ENCODE measurements at places on chromosomes 12 and 14.

GRCh38 chr12:91781114-91781513 is 364.5 kb downstream of the BTG1 start:
- no peak for DNase-seq

GRCh38 chr12:93322784-93323183 is 54.9 kb upstream of the NUDT4 start:
- DNase-seq, result no peak

- DNase-seq, result peak; percentile 92
These were observed 5.3 kb downstream of the PHB2 start for GRCh38 chr12:6965026-6965661.

GRCh38 chr12:95179011-95179410 is 38.3 kb downstream of the FGD6 start:
- no peak for DNase-seq

DNA sequence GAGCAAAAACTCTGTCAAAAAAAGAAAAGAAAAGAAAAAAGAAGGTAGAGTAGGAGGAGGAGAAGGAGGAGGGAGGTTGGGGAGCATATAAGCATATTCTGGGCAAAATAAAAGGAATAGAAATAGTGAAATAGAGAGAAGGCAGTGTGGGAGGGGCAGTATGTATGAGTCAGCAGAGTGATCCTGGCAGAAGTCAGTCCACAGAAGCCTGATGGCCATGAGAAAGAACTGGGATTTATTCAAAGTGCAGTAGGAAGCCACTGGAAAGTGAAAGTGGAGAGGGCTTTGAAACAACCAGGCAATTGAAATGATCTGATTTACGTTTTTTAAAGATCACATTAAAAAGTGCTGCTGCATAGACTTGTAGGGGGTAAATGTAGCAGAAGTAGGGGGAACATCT is 368.6 kb upstream of the USP15 start:
- DNase-seq, result no peak

DNA sequence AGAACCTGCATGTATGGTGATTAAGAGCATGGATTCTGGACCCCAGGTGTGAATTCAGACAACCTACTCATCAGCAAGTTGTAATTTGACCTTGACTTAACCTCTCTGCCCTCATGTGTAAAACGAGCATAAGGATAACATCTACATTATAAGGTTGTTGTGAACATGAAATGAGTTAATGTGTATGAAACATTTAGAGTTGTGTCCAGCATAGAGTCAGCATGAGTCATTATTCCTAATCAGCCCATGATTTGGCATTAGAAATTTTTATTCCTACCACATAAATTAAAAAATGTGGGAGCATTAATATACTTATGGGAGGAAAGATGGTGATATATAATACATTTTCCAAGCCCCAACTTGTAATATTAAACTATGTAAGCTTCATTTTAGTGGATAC is 95.9 kb upstream of the DDHD1 start:
- DNase-seq, result no peak

- no peak for DNase-seq
These were observed 217.2 kb downstream of the SLC15A4 start for GRCh38 chr12:128606538-128606937.

DNA sequence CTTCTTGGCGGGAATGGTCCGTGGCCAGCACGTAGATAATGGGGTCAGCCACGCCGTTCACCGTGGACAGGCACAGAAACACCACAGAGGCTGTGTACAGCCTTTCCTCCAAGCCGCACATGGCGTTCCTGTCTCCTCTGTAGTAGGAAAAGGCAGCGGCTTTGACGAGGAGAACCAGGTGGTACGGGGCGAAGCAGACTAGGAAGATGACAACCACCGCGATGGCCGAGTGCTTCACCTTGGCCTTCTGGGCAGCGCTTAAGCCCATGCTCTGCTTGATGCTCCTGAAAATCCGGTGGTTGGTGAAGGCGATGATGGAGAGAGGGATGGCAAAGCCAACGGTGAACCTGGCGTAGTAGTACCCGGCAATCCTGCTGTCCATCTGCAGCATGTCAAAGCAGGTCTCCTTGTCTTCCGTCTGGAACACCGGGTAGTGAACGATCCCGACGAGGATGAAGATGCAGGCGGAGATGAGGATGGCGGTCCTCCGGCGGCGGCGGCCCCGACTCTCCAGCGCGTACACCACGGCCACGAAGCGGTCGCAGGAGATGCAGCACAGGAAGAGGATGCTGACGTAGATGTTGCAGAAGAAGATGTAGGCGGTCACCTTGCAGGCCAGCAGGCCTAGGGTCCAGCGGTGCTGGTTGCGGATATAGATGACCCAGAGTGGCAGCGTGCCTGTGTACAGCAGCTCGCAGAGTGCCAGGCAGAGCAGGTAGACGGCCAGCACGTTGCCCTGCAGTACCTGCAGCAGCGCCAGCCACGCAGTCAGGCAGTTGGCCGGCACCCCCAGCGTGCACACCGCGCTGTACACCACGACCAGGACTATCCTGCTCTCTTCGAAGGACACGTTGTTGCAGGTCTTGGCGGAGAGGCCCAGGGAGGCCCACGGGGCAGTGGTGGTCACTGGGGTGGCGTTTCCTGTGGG is 13.8 kb downstream of the GPR132 start:
- no peak for DNase-seq

DNA sequence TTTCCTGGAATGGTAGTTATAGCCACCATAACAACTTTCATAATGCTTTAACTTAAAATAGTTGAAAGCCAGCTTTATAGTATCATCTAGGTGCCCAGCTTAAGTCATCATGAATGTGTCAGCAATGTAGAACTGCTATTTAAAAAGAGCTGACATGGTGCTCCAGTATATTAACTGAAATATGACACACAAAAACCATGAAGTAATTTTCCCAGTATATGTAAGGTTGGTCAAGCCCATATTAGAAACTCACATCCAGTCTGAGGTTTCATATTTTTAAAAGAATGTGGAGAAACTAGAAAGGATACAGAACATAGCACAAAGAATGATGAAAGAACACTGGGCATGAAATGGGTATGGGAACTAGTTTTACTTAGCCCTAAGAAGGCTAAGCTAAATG is 121.3 kb upstream of the KRAS start:
- no peak for DNase-seq

DNA sequence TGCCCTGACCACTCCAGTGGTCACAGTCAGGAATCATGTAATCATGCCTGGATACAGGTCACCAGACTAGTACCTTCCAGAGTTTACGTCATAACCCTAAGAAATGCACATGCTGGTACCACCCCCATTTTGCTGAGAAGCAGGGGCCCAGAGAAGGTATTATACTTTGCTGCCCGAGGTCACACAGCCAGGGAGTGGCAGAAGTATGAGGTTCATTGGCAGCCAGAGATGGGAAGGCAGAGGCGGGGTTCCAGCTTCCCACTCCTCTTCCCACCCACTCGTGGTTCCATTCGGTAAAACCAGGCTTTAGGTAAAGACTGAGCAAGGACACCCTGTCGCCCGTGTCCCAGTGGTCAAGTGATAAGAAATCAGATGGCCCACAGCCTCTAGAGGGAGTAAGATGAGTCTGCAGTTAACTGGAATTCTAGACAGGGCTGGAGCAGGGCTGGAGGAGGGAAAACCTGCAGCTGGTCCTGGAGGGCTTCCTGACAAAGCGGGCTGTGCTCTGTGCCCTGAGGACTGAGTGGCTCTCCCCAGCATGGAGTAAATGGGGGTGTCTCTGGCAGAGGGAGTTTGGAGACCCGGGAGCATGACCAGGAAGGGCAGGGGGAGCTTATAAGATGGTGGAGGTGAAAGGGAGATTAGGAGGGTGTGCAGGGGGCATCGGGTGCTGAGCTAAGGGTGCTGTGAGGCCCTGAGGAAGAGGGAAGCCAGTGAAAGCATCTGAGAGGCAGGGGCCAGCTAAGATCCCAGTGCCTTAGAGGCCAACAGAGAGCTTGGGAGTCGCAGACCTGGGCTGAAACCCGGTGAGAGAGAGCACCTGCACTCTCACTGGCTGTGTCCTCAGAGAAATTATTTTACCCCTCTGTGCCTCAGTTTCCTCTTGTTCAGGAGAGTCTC is 5.7 kb downstream of the FAM222A start:
- DNase-seq, result no peak

DNA sequence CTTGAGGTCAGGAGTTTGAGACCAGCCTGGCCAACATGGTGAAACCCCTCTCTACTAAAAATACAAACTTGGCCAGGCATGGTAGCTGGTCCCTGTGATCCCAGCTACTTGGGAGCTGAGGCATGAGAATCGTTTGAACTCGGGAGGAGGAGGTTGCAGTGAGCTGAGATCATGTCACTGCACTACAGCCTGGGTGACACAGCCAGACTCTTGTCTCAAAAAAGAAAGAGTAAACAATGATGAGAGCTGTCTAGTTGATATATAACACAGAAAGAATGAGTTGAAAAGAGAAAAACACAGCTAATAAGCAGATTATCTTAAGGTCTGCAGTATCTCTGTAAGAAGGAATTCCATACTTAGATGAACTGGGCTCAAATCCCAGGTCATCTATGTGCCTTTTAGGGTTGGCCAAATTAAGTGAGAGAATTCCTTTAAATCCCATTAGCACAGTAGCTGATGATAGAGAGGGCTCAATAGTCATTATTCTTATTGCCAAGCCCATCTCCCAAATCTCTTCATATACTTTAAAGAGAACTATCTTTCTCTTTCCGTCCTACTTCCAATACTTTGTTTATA is 31.1 kb upstream of the STRAP start:
- no peak for DNase-seq

DNA sequence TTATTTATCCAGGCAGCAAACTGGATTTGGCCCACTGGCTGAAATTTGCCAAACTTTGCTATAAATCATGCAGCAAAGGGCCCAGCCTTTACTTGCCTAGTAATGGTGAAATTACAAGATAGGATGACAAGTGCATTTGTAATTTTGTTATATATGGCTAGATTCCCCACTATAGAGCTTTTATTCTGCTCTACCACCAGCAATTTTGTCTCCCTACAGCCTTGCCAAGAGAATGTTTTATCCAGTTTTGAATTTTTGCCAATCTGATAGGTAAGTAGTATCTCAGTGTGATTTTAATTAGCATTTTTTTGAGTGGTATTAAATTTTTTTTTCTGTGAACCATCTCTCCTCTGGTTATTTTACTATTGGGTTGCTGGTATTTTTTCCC is 161.6 kb downstream of the SLC41A2 start:
- DNase-seq, result no peak

DNA sequence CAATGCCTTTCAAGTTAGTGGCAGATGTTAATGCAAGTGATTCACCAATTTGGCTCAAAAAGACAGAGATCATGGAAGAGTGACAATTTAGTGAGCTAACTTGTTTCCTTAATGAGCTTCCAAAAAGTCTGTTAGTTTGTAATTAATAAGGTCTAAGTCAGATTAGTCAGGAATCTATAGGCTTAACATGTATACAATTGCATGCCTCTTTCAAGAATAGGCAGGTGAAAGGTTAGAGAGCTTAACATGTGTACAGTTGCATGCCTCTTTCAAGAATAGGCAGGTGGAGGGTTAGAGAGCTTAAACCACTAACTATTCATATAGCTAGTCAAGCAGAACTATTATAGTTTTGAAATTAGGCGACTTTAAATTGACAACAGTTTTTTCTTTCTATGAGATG is 663.8 kb downstream of the C12orf50 start:
- DNase-seq, result no peak

- no peak for DNase-seq
These were observed 45.8 kb downstream of the SLCO1C1 start for GRCh38 chr12:20740972-20741371.

GRCh38 chr12:2490831-2491230 is 303.9 kb upstream of the FKBP4 start:
- DNase-seq, result no peak

GRCh38 chr14:102525219-102525928 is 15.8 kb upstream of the ANKRD9 start:
- no peak for DNase-seq

DNA sequence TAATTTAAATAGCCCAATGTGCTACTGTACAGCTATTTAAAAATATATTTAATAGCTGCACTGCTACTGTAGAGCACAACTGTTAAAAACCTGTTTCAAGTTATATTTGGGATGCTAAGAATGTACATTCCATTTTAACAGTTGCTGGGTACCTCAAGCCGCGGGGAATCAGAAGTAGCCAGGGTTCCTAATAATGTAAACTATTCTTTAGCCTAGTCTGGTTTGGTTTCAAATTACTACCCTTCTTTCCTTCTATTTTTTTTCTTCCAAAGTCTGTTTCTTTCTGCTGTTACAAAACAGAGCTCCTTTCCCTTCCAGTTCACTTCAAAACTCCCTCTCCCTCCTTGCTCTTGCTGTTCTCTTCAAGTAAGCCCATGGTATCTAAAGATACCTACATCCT is 21.3 kb downstream of the SCAF11 start:
- DNase-seq, result no peak

DNA sequence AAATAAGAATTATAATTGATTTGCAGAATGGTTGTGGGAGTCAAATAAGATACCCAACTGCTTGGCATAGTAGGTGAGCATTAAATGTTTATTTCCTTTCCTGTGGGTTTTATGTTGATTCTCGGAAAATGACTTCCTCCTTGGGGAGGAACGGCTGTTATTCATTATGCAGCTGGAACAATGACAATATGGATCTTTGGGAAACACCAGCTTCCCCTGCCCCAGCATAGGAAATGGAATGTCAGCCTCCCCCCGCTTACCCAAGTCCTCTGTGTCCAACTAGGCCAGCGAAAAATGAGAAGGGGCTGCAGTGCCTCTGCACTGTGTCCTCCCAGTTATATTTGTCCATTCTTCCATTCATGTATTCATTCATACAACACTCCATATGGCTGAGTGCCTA is 11.7 kb upstream of the CCDC177 start:
- DNase-seq, result no peak

DNA sequence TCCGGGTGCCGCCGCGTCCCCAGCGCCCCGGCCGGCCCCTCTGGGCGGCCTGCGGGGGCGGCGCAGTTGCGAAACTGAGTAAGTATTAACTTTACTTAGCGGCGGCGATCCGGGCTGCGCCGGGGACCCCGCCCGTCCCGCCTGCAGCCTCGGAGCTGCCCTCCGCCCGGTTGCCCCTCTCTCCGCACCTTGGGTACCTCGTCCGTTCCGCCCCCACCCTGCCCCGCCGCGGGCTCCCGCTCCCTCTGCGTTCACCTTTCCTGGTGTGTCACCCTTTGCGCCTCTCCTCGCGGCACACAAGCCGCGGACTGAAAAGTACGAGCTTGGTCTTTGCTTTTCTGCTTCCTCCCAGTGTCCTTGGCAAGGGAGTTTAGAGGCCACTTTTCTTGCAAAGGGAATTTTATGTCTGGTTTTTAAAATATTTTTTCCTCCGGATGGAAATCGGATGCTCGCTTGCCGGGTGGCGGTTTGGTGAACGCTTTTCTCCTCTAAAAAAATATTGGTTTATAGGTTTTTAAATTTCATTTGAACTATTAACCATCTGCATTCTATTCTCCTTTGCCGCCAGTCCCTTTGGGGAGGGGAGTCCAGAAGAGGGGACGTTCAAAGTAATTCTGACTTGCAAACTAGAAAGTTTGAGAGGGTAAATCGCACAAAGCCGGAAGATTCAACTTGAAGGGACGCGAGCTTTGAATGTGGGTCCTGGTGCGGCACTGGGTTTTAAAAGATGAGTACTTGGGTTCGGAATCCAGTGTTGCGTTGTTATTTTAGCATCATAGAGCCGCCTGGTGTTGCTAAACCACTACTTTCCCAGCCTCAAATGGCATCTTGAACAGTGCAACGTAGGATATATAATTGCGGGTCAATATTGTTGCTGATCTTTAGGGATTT is 834 bp downstream of the RASSF8 start:
- DNase-seq, result peak; percentile 49

- no peak for DNase-seq
These were observed 63.9 kb upstream of the GRIP1 start for GRCh38 chr12:66742508-66743367.

- DNase-seq, result no peak
These were observed 221.3 kb downstream of the ANO2 start for GRCh38 chr12:5723711-5724252.

Data from stimulated activated CD8-positive, alpha-beta memory T cell treated with anti-CD3 and anti-CD28 coated beads, Interleukin-4, amount 100 ng/mL, for 48 hours (primary cell).